ENCODE measurements at places on chromosomes 11 and 22.

- no peak for DNase-seq
These were observed 37.0 kb downstream of the PRCP start for GRCh38 chr11:82863209-82863608.

DNA sequence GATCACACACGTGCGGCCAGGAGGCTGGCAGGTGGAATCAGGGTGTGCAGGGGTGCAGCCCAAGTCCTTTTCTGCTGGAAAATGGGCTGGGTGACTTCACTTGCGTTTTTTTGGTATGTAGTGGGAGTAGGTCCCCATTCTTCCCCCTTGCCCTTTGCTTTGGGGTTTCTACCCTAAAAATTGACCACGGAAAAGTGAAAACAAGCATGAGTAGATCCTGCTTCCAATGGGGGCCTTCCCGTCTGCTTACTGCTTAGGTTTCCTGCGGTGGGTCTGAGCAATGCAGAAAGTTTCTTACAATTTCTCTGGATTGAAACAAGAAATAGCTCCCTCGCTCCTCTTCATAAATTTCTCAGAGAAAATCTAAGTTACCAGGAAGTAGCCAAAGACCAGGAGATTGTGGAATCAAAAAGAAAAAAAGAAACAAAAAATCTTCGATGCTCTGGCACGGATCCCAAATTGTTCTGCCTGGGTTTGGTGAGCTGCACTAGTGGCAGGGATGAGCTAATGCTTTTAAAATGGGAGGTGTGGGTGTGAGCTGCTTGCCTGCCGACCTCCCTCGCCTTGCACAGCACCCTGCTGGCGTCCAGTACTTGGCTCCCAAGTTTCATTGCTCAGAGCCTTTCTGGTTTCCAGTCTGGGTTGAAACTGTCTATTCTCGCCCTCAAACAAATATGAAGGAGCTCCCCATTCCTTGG lies 2.4 kb downstream of the TIMP3 start:
- DNase-seq, result no peak

GRCh38 chr11:123558536-123559315 lies 95.7 kb downstream of the SCN3B start:
- DNase-seq, result no peak

- DNase-seq, result no peak
These were observed 65.1 kb downstream of the BTG4 start for GRCh38 chr11:111447112-111447471.

DNA sequence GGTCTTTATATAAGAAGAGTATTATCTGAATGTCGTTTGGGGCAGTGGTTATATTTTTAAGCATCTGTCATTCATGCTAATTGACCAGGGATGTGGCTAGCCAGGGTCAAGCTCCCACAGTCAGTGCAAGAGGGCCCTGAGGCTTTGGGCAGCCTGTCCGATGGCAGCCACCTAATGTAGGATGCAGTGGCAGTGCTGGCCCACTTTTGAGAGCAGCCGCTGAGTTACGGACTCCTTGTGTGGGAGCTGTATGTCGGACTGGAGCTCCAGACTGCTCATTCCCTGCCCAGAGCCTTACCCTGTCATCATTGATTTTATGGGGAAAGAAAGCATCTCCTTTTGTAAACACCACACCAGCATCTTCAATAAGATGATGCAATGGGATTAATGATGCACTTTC lies 99.5 kb downstream of the SYT9 start:
- DNase-seq, result no peak
